Stimulated activated CD4-positive, alpha-beta T cell treated with anti-CD3 and anti-CD28 coated beads, Interleukin-1b, Interleukin-23, amount 100 ng/mL, for 4 hours (primary cell): ENCODE measurements at places on chromosomes 16 and 17.

DNA sequence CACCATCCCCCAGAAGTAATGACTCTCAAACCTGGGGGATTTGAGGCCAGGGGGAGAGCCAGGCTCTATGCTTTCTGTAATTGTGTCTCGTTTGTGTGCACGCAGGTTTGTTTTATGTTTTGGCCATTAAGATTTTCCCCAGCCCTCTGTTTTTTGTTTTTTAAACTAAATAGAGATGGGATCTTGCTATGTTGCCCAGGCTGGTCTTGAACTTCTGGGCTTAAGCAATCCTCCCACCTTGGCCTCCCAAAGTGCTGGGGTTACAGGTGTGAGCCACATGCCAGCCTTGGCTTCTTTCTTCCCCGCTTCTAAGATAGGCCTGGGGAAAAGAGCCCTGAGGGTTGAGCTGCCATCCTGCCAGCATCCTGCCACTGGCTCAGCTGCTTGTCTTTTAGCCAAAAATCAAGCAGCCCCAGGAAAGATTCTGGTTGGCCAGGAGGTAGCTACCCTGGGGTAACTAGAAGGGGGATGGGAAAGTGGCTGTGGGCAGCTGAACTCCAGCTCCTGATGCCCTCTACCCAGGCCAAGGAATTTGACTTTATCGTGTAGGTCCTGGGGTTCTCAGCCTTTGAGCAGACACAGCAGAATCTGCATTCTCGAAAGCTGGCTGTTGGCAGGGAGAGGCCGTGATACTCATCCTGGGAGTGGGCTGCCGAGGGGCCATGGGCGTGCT lies 18.4 kb downstream of the KDM8 start:
- DNase-seq, result no peak

DNA sequence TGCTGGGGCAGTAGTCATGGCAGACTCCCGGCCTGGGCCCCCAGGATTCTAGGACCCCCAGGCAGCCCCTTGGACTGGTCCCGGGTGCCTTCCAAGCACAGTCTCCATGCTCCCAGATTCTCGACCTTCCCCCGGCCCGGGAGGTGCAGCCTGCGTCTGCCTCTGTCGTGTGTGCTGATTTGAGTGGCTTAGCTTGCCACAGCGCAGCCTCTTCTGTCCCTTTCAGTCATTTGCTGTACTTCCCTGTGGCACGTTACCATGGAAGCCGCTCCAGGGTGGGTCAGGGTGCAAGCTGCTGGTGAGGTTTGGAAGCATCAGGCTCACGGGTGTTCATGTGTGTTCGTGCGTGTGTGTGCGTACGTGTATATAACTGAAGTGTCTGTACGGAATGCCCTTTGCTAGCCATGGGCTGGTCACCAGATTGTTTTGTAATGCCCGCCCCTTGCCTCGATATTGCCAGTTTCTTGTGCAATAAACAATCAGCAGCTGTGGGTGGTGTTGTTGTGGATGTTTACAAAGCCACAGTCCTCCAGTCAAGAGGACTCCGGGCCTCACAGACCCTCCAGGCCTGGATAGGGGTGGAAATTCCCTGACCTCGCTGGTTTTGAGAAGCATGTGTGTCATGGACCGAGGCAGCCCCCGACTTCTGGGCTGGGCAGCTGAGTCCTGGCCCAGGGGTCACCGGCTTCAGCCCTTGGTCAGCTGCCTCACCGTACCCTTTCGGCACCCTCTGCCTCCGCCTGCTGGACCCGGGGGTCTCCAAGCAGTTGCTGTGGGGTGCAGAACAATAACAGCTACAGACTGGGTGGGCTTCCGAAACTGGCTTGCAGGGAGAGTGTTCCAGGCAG lies 9.7 kb upstream of the CLEC18A start:
- no peak for DNase-seq

DNA sequence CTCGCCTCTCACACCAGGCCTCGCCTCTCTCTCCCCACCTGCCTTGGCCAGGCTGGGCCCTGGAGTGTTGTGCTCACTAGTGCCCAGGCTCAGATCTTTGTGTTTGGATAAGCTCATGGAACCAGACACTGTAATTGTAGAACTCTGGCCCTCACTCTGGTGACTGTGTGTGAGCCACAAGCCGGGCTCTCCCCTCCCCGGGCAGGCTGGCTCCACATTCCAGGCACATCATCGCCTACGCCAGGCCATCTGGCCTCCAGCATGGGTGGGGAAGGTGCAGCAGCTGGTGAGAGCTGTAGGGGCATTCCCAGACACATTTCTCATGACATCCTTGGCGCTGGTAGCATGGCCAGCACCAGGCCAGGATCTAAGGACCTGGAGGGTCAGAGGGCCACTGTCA lies 202.3 kb downstream of the RAB11FIP4 start:
- DNase-seq, result no peak

- DNase-seq, result no peak
Measured at GRCh38 chr17:80675438-80676095, 130.9 kb downstream of the RPTOR start.

GRCh38 chr16:17784073-17784472 lies 313.3 kb upstream of the XYLT1 start:
- DNase-seq, result no peak

- DNase-seq, result no peak
Measured at GRCh38 chr17:50414808-50415207, 11.2 kb upstream of the ACSF2 start.

- no peak for DNase-seq
Measured at GRCh38 chr16:9647981-9648701, 534.1 kb downstream of the GRIN2A start.

GRCh38 chr16:19522760-19523159 lies 862 bp upstream of the GDE1 start:
- no peak for DNase-seq

GRCh38 chr17:33637534-33637933 lies 344.4 kb upstream of the ASIC2 start:
- no peak for DNase-seq

DNA sequence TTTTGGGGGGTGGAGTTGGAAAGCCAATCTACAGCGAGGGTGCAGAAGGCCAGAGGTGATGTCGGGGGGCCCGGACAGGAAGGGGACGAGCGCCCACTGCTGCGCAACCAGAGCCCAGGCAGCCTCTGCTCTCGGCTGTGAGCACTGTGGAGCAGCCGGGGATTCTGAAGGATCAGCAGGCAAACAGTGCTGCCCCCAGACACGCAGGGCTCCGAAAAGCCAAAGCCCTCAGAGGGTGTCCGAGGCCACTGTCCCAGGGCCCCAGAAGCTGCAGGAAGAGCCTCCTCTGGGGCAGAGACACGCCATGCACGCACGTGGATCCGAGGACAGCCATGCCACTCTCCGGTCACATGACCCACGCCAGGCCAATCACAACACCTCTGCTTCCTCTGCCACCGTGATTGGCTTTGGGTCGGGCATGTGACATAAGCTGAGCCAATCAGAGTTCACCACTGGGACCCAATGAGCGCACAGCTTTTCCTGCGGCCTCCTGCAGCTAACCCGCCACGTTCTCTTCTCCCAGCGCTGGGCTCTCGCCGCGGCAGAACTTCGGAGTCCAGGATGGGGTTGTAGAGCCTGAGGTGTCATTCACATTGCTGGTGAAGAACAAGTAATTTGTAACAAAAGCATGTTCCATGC lies 40.7 kb downstream of the ACTG1 start:
- no peak for DNase-seq

DNA sequence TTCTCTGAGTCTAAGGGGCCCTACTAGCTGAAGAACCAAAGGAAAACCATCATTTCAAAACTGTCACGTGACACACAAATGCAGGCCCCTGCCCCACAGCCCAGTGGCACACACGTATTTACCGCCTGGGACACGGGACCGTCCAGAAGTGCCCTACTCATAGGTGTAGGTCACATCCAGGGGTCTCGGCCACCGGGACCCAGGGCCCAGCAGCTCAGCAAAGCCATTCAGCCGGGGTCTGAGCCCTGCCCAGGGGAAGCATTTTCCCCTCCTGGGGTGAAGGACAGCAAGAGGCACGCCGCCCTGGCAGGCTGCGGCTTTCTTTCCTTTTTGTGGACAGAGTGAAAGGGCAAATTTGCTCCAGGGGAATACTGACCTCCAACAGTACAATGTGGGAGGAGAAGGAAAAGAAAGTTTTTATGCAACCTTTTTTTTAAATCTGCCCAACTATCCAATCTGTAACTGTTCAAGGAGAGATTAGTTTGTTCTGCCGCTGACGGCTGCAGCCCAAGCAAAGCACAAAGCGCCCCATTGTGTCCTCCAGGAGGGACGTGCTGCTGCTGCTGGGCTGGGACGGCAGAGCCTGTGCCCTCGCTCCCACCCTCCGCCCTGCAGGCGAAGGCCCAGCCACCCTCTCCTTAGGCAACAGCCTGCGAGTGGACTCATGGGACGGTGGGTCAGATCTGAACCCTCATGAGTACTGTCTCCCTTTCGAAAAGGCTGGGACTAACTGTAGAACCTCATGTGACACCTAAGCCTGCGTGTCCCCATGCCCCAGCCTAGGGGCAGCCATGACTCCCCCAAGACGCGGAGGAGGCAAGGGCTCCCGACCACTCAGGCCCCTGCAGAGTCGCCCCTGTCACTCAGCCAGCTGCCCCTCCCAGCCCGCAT lies 21.3 kb downstream of the SLC7A5 start:
- no peak for DNase-seq

DNA sequence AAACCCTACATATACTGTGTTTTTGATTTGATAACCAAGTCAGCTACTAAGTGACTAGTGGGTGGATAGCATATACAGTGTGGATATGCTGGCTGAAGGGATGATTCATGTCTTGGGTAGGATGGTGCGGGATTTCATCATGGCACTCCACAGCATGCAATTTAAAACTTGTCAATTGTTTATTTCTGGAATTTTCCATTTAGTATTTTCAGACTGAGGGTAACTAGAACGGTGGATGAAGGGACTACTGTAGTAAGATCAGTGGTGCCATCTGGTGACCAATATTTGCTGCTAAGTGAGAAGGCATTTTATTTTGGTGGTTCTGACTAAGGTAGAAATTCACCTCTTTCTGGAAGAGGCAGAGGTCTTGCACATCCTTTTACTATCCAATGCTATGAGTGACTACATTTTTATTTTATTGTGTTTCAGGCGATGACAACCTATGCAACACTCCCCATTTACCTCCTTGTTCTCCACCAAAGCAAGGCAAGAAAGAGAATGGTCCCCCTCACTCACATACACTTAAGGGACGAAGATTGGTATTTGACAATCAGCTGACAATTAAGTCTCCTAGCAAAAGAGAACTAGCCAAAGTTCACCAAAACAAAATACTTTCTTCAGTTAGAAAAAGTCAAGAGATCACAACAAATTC lies 3.1 kb downstream of the CDC6 start:
- DNase-seq, result no peak

DNA sequence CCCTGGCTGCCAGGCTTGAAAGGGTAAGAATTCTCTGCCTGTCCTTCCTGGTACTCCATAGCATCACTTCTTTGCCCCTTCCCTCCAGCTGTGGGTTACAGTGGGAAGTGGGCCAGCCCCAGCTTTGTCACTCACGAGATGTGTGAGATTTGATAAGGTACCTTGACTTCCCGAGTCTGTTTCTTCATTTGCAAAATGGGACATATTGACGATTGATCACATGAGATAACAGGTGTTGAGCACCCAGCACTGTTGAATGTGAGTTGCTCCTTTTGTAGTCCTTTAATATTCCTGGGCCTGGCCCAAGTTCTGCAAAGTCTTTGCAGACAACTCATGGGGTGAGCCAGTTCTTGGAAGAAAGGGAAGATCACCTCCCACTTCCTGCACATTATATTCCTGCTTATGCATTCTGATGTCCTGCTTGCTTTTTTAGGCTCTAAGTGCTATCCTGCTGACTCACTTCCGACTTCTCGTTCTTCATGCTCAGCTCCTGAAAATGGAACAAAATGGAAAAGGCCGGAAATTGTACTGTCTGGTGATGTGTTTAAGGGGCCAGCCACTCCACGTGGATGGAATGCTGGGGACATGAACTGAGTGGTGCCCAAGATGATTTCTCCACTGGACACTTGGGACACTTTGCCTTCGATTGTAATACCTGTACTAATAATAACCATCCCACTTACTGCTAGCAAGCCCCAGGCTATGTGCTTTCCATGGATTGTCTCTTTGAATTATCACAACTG lies 8.3 kb upstream of the NLK start:
- no peak for DNase-seq

- no peak for DNase-seq
Measured at GRCh38 chr16:10940501-10941079, 1.7 kb downstream of the DEXI start.
